Right kidney (tissue), 9 donors: ENCODE measurements at places on chromosomes 3 and 15.

- no peak for DNase-seq
These were observed 164.3 kb downstream of the EFHB start for GRCh38 chr3:19769694-19770093.

DNA sequence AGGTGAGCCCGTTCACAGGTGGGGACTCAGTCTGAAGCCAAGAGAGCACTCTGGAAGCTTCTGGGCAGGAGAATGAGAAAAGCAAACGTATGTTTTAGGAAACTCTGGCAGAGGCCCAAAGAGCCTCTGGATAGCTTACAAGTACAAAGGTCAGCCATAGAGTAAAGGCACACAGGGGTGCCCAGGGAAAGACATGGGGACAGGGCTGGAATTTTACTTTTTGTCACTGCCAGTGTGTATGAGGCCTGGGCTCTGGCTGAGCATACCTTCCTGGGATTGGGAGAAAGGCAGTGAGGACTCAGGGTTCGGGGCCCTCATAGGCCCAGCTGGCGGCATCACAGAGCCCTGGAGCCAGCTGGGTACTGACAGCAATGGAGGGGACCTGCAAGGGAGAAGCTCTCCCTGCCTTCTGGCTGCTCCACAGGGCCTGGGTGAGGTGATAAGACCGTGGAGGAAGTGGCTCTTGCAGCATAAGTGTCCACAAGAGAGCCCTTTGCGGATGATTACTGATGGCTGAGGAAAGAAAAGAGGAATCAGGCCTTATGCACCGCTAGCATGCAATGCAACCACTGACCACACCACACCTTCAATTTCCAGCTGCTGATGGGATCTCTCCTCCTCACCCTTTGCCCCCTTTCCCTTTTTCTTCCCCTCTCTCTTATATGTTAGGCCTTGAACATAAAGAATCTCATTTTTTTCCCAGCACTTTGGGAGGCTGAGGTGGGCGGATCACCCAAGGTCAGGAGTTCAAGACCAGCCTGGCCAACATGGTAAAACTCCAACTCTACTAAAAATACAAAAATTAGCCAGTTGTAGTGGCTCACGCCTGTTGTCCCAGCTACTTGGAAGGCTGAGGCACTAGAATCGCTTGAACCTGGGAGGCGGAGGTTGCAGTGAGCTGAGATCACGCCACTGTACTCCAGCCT, 25.1 kb upstream of the BCL2L10 start:
- no peak for DNase-seq

DNA sequence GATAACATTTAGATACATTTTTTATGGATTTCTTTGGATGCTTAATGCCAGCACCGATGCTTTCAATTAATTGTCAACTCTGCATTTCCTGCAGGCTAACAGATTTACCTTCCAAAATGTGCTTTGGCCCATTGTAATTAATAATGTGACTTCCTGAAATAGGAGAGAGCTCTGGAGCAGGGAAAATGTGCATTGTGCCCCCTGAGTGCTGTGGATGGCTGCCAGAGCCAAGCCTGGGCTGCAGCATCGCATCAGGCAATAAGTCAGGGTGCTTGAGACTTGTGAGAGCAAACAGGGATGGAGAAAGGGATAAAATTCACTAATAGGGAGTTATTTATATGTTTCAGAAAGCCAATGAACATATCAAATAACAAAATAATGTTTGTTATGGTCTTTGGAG, 133.8 kb downstream of the MOBP start:
- no peak for DNase-seq

GRCh38 chr15:43896543-43896942, 69.7 kb downstream of the WDR76 start:
- DNase-seq = no peak

- DNase-seq = no peak
These were observed 196.5 kb downstream of the UBE3A start for GRCh38 chr15:25242166-25242879.

GRCh38 chr15:87977907-87978306, 278.6 kb downstream of the NTRK3 start:
- DNase-seq = no peak

DNA sequence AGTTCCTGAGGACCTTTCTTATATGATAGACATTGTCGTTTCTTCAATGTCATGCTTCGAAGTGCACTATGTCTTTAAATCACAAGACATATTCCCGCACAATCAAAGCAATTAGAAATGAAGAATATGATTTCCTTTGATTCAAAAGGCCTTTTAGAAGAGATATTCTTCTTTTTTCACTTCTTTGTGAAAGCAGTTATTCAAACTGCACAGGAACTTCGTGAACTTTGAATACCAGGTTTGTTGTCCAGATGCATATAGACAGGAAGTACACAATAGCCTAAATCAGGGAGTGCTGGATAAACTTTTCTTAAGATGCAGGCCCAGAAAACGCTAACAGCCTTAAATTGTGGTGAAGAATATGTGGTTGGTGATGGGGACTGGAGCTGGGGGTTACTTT, 591.1 kb upstream of the NAALADL2 start:
- DNase-seq = no peak

DNA sequence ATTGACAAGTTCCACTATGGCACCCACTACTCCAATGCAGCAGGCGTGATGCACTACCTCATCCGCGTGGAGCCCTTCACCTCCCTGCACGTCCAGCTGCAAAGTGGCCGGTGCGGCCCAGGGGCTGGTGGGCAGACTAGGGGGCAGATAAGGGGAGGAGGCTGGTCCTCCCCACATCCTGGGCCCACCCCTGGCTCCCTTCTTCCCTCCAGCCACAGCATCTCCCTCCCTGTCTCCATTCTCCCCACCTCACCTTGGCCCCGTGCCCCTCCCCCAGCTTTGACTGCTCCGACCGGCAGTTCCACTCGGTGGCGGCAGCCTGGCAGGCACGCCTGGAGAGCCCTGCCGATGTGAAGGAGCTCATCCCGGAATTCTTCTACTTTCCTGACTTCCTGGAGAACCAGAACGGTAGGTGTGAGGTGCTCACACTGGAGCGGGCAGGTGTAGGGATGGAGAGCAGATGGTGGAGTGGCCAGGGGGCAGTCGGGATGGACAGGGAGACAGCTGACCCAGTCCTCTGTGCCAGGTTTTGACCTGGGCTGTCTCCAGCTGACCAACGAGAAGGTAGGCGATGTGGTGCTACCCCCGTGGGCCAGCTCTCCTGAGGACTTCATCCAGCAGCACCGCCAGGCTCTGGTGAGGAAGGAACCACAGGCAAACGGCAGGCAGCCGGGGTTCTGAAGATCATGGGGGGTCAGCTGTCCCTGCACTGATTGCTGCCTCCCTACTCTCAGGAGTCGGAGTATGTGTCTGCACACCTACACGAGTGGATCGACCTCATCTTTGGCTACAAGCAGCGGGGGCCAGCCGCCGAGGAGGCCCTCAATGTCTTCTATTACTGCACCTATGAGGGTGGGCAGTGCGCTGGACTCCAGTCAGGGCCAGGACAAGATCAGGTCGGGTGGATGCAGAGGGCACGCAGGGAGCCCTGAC, 26.0 kb downstream of the NBEAL2 start:
- no peak for DNase-seq

GRCh38 chr3:158794936-158795518, 6.8 kb upstream of the MFSD1 start:
- DNase-seq = no peak

GRCh38 chr3:37810848-37811247, 50.8 kb upstream of the CTDSPL start:
- DNase-seq = no peak

GRCh38 chr15:36810656-36811449, 231.4 kb downstream of the CDIN1 start:
- DNase-seq = peak; percentile 55

DNA sequence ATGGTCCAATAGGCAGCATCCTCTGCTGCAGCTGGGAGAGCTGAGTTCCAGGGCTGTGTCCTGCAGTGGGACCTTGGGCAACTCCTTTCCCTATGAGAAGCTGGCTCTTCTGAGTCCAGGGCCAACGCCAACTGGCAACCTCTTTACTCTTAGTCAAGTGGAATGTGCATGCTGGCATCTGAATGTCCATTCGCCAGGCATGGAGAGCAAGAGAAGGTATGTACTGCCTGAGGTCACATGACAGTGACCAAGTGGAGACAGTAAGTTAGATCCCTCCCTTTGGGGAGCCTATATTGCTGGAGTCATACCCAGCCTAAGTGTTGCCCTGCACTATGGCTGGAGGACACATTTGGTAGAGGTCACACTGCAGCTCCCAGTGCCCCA, 12.1 kb downstream of the HEMK1 start:
- DNase-seq = no peak

GRCh38 chr3:10997196-10997595, 4.6 kb downstream of the SLC6A1 start:
- no peak for DNase-seq

DNA sequence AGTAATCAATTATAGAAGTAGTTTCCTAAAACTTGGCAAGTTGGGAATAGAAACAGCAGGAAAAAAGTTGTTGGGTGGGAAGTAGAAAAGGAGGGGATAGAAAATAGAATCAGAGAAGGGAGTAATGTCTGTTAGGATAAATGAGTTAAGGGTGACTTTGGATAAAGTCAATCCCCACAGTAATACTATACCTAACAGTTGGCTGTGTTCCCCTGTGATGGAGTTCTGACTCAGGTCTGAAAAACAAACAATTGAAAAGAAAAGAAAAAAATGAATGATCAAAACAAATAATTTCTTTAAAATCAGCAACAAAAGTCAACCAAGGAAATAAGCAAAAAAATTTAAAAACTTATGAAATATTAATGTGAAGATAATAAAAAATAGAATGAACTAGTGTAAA, 50.3 kb downstream of the EMC4 start:
- DNase-seq = no peak

GRCh38 chr3:179093807-179094206, 22.2 kb upstream of the ZMAT3 start:
- no peak for DNase-seq

GRCh38 chr3:66483006-66483405, 17.8 kb downstream of the LRIG1 start:
- no peak for DNase-seq

DNA sequence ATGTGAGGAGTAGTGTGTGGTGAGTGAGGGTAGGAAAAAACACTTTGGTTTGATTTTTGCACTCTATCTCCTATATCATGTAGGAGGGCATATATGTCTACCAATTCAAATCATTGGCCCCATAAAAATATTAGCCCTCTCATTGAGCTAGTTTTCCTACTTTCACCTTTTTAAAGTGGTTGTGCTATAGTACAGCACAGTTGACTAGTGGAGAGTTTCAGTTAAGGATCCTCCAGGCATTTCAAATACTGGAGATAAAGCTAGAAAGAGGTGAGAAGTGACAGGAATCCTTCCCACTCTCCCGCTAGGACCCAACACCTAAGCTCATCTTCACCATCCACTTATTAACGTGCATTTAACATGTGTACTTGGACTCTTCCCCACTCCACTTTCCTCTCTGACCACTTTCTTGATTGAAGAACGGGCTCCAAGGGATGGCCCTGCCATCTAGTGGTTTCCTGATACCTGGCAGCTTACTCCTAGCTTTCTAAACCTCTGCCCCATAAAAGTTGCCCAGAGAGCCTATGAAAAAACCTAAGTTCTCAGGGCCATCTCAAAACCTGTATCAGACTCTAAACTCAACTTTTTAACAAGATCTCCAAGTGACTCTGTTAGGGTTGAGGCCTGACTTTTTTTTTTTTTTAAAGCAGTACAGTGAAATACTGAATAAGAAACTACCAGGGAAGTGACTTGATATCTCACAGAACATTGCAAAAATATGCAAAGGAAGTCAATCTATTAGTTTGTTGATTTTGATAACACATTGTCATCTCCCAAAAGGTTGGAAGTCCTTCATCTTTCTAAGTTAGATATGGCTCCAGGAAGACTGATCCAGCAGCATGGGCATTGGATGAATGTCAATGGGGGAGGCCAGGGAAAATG, 17.9 kb downstream of the IL12A start:
- peak; percentile 43 for DNase-seq

GRCh38 chr3:140910860-140911259, 30.8 kb upstream of the SLC25A36 start:
- DNase-seq = no peak

DNA sequence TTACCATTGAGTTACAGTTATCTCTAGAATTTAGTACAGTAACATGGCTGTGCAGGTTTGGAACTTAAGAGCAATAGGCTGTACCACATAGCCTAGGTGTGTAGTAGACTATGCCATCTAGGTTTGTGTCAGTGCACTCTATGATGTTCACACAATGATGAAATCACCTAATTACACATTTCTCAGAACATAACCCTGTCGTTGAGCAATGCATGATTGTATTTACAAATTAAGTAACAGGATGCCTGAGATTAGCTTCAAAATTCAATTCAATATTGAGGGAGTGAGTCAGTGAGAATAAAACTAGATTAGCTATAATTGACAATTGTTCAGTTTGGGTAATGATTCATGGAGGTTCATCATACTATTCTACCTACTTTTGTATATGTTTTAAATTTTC, 633.8 kb downstream of the IGSF11 start:
- DNase-seq = no peak

GRCh38 chr15:63264688-63265293, 12.6 kb upstream of the APH1B start:
- no peak for DNase-seq

GRCh38 chr3:53161820-53162671, 1.0 kb downstream of the PRKCD start:
- peak; percentile 57 for DNase-seq

DNA sequence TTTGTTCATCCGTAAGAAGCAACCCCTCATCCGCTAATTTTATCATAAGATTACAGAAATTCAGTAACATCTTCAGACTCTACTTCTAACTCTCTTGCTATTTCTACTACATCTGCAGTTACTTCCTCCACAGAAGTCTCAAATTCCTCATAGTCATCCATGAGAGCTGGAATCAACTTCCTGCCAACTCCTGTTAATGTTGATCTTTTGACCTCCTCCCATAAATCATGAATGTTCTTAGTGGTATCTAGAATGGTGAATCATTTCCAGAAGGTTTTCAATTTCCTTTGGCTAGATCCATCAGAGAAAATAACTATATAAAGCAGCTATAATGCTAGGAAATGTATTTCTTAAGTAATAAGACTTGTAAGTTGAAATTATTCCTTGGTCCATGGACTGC, 115.1 kb downstream of the TAFA4 start:
- no peak for DNase-seq

DNA sequence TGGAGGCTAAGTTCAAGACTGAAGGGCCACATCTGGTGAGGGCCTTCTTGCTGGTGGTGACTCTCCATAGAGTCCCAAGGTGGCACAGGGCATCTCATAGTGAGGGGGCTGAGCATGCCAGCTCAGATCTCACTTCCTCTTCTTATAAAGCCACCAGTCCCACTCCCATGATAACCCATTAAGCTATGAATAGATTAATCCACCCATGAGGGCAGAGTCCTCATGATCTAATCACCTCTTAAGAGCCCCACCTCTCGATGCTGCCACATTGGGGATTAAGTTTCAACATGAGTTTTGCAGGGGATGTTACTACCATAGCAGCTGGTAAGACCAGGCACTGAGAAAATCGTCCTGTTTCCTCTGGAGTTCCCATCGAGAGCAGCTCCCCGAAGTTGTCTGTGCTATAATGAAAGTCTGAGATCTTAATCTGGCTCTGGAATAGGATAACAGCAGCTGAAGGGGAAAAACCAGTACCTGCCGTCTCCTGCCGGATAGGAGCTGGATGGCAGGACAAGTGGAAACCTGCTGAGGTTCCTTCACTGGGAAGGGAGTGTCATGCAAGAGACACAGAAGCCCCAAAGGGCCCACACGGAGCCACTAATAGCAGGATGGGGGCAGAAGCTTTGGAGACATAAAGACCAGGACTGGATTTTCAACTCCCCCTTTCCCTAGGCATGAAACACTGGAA, 79.5 kb upstream of the EPHB3 start:
- DNase-seq = no peak
